ENCODE measurements at places on chromosomes 2 and 18.

DNA sequence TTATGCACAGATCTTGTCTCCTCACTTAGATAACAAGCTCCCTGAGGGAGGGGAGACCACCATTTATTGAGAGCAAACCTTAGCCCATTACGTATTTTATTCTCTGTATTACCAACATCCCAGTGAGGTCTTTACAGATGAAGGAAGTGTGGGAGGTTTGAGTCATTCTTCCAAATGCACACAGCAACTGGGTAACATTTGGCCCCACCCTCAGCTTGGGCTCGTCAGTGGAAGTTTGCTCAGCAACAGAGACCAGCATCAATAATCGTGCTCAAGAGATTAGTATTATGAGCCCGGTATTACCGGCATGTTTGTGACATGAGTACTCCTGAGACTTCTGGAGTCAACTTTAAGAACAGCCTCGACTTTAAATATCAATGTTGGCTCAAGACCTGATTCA lies 168.6 kb downstream of the ETAA1 start:
- peak; percentile 85 for DNase-seq

- DNase-seq: no peak
Measured at GRCh38 chr18:55462652-55463051, 125.3 kb downstream of the TCF4 start.

DNA sequence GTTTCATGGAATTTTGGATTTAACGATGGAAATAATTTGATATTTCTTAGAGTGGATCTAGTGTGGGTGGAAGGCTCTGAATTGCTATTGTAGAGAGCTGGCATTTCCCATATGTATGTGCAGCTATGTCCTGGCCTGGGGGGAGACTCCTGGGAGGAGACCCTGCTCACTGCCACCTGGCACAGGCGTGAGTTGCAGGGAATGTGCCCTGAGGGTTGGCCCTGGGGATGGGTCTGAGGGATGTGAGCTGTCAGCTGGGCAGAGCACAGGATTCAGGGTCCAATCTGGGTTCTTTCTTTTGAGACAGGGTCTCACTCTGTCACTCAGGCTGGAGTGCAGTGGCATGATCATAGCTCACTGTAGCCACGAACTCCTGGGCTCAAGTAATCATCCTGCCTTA lies 120.2 kb downstream of the CLIP4 start:
- no peak for DNase-seq

GRCh38 chr2:28381225-28382180 lies 11.2 kb upstream of the FOSL2 start:
- no peak for DNase-seq

- no peak for DNase-seq
Measured at GRCh38 chr2:80247339-80247738, 57.2 kb downstream of the LRRTM1 start.

- no peak for DNase-seq
Measured at GRCh38 chr2:154457286-154457685, 241.2 kb upstream of the KCNJ3 start.

DNA sequence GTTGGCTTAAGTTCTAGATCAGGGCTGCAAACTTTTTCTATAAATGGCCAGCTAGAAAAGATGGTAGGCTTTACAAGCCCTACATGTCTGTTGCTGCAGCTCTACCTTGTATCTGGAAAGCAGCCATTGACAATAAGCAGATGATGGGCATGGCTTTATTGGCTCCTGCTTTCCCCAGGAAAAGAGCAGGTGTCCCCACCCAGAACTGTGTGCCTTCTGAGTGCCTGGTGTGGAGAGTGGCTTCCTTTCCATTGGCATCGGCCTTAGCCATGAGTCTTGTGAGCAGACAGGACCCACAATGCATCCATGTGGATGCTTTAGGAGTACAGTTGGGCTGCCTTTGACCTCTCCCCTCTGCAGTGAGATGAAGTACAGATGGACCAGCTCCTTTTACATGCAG lies 120.2 kb downstream of the CD8B2 start:
- DNase-seq: no peak

DNA sequence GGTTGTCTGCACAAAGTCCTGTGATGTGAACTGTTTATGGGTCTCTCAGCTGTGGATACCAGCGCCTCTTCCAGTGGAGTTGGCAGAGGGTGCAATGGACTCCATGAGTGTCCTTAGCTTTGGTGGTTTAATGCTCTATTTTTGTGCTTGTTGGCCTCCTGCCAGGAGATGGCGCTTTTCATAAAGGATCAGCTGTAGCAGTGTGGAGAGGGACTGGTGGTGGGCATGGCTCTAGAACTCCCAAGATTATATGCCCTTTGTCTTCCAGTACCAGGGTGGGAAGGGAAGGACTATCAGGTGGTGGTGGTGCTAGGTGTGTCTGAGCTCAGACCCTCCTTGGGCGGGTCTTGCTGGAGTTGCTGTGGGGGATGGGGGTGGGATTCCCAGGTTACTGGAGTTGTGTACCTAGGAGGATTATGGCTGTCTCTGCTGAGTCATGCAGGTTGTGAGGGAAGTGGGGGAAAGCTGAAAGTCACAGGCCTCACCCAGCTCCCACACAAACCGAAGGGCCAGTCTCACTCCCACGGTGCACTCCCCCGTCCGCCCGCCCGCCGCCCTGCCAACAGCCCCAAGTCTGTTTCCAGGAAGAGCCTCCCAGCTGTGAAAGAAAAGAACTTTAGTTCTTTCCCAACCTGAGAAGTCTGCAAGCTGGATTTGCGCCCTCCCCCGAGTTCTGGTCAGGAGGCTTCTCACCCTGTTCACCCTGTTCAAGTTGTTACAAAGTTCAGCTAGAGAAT lies 108.1 kb downstream of the MARCO start:
- no peak for DNase-seq

GRCh38 chr2:215529271-215529670 lies 93.4 kb upstream of the FN1 start:
- DNase-seq: no peak

DNA sequence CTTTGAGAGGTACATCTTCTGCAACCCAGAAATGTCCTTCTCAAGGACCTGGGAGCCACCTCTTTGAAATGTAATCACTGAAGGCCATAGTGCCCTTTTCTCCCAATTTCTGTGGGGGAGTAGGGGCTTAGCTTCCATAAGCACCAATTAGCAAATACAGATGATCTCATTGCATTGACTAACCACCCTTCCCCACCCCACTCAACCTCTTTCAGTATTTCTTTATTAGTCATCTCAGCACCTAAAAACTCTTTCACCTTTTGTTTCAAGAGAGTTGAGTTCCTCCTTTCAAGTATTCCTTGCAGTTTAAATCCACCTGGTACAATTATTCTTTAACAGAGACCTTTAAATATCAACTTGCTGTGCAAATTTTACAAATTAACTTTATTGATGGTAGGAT lies 1011.8 kb upstream of the CDH2 start:
- no peak for DNase-seq

DNA sequence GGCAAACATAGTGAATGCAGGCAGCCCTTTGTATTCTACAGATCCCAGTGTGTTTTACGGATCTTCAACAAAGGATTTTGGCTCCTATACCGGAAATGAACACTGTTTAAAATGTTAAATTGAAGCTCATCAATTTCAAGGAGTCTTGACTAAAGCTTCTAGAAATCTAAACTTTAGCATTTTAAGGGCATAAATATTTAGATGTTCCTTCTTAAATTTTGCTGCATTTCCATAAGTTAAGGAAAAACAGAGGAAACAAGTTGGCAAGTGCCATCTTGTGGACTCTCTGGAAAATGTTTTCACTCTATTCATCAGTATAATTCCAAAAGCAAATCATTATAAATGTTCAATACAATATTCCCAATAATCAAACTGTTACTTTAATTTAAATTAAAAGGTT lies 19.6 kb downstream of the CHN1 start:
- DNase-seq: no peak

DNA sequence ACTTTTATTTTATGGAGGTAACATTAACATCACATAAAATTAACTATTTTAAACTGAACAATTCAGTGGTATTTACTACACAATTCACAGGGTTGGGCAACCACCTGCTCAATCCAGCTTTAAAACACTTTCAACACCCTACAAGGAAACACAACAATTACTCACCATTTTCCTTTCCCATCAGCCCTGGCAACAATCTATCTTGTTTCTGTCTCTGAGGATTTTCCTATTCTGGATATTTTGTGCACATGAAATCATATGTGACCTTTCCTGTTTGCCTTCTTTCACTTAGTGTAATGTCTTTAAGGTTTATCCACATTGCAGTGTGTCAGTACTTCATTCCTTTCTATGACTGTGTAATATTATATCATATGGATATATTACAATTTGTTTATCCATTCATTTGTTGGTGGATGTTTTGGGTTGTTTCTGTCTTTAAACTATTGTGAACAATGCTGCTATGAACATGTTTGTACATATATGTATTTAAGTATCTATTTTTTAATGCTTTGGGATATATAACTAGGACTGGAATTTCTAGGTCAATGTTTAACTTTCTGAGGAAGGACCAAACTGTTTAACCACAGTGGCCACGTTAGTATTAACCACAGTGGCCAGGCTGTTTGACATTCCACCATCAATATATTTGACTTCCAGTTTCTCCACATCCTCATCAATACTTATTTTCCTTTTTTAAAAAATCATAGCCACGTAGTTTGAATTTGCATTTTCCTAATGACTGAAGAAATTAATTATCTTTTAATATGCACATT lies 72.4 kb upstream of the KIF5C start:
- DNase-seq: no peak

DNA sequence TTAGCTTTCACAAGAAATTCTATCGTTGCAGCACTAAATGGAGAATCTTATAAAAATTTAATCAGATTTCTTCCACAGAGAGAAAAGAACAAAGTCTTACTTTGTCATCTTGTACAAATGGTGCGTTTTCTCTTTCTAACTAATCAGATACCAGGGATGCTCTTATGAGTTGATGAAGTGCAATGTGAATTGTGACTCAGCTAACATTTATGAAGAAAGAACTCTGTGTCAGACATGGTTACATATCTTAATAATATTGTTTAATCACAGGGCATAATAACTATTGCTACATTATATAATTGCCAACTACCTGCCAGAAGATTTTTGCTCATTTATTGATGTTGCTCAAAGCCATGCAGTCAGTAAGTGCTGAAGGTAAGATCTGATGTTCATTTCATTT lies 465.0 kb downstream of the CCDC85A start:
- DNase-seq: no peak

GRCh38 chr2:76829374-76830234 lies 692.6 kb downstream of the LRRTM4 start:
- no peak for DNase-seq
